ENCODE measurements at places on chromosomes 6 and 20. TPM values are rescaled to one million over a fixed set of nuclear protein-coding genes. Genes with fewer than 3 reads are reported as not detected.

Gene EDN1
- 0.15 TPM for total RNA-seq

Gene ENPP4
- total RNA-seq: 0.59 TPM

Gene KCNB1
- not detected for total RNA-seq

Gene SMOC2
- total RNA-seq: not detected

Gene ID1
- 375 TPM for total RNA-seq

Gene GRM1
- not detected for total RNA-seq

Gene DDX39B
- 551 TPM for total RNA-seq

Gene SLC22A16
- 0.17 TPM for total RNA-seq

Gene COL21A1
- total RNA-seq: 0.34 TPM

Gene BPIFB1
- total RNA-seq: not detected

Gene HRH3
- not detected for total RNA-seq

Gene PLEKHG1
- total RNA-seq: 1.2 TPM

Gene PRL
- total RNA-seq: not detected

Gene SEL1L2
- total RNA-seq: not detected

Gene TGM6
- not detected for total RNA-seq

Gene BCLAF1
- total RNA-seq: 46.8 TPM

Gene LY6G6F
- not detected for total RNA-seq

Gene EYA4
- 8.1 TPM for total RNA-seq

Gene COX4I2
- not detected for total RNA-seq

Gene RIPOR3
- total RNA-seq: 0.30 TPM

Gene IL22RA2
- not detected for total RNA-seq

Gene KHDC1
- 6.1 TPM for total RNA-seq

Gene RHAG
- not detected for total RNA-seq

Gene DPPA5
- not detected for total RNA-seq

Gene ARFGEF3
- under 0.01 TPM for total RNA-seq

Gene PRSS16
- not detected for total RNA-seq

Gene ARMH2
- not detected for total RNA-seq

All from bronchus fibroblast of lung (primary cell).